ENCODE measurements at places on chromosomes 6 and 20. TPM values are rescaled to one million over a fixed set of nuclear protein-coding genes. Genes with fewer than 3 reads are reported as not detected.

The MCHR2 gene
- total RNA-seq, result not detected

DNA sequence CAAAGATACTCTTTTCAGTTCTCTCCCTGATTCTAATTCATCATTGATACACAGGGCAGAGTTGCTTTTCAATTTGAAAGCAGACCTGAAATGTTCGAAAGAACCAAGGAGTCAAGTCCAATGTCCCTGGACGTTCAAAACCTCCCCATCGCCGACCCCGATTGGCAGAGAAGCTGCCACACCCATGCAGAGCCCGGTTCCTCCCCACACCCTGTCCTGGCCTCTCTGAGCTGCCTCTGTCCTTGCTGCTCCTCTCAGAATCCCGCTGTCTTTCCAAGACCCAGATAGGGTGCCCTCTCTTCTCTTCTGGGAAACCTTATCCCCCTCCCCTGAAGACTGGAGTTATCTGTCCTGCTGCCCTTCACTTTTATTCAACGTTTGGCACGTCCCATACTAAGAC lies 52.3 kb upstream of the CITED2 start:
- H3K4me3 ChIP-seq, result no peak overlapping the region
- no peak overlapping the region for H3K27ac ChIP-seq
- no peak for DNase-seq

- H3K27ac ChIP-seq, result no peak overlapping the region
- H3K27me3 ChIP-seq, result no peaks in the 10 kb centered on the region
These were observed 12.3 kb upstream of the COL9A1 start for GRCh38 chr6:70315079-70315751.

- H3K4me3 ChIP-seq, result no peak overlapping the region
- no peaks in the 10 kb centered on the region for H3K36me3 ChIP-seq
- H3K27me3 ChIP-seq, result no peaks in the 10 kb centered on the region
- H3K27ac ChIP-seq, result no peak overlapping the region
- no peaks in the 10 kb centered on the region for H3K4me1 ChIP-seq
These were observed 44.9 kb downstream of the TNFRSF21 start for GRCh38 chr6:47264775-47265184.

The OPN5 gene
- not detected for total RNA-seq

The BMP2 gene
- 8.3 TPM for total RNA-seq

GRCh38 chr20:47003223-47003622 lies 108.6 kb downstream of the EYA2 start:
- H3K27ac ChIP-seq, result no peak overlapping the region
- H3K4me1 ChIP-seq, result no peaks in the 10 kb centered on the region
- H3K36me3 ChIP-seq, result no peaks in the 10 kb centered on the region
- no peak overlapping the region for H3K4me3 ChIP-seq
- no peak for DNase-seq

The UNC93A gene
- not detected for total RNA-seq

DNA sequence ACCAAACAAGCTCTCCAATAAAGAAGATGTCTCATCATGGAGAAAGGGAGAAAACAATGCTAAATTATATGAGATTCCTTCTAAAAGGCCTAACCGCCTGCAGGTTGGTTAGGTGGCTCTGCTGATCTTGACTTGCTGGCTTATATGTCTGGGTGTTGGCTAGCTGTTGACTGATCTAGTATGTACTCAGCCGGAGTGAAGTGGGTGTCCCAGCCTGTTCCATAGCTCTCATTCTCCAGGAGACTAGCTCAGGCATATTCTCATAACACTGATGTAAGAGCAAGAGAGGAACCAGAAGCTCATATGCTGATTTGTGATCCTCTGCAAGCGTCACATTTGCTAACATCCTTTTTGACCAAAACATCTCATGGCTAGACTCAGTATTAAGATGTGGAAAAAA lies 473.0 kb downstream of the BMP2 start:
- H3K4me3 ChIP-seq, result no peak overlapping the region
- no peaks in the 10 kb centered on the region for H3K27me3 ChIP-seq
- H3K27ac ChIP-seq, result no peak overlapping the region

The TNXB gene
- total RNA-seq, result 194 TPM

GRCh38 chr20:1802385-1803060 lies 92.7 kb upstream of the SIRPA start:
- H3K4me1 ChIP-seq, result peaks cover 17% of the 10 kb centered on the region
- H3K4me3 ChIP-seq, result peak overlapping the region; percentile 83
- H3K27me3 ChIP-seq, result no peaks in the 10 kb centered on the region
- DNase-seq, result no peak

The RBPJL gene
- total RNA-seq, result not detected

The LIN28B gene
- total RNA-seq, result not detected

GRCh38 chr20:46229478-46230105 lies 78.7 kb downstream of the CDH22 start:
- no peak overlapping the region for H3K4me3 ChIP-seq
- no peaks in the 10 kb centered on the region for H3K36me3 ChIP-seq
- no peak for DNase-seq
- no peaks in the 10 kb centered on the region for H3K4me1 ChIP-seq
- no peak overlapping the region for H3K27ac ChIP-seq

GRCh38 chr6:145260484-145261175 lies 474.7 kb downstream of the EPM2A start:
- H3K27me3 ChIP-seq, result no peaks in the 10 kb centered on the region
- no peaks in the 10 kb centered on the region for H3K4me1 ChIP-seq
- H3K4me3 ChIP-seq, result no peak overlapping the region
- no peak overlapping the region for H3K27ac ChIP-seq
- H3K36me3 ChIP-seq, result no peaks in the 10 kb centered on the region

The ENPP1 gene
- total RNA-seq, result 27.8 TPM

DNA sequence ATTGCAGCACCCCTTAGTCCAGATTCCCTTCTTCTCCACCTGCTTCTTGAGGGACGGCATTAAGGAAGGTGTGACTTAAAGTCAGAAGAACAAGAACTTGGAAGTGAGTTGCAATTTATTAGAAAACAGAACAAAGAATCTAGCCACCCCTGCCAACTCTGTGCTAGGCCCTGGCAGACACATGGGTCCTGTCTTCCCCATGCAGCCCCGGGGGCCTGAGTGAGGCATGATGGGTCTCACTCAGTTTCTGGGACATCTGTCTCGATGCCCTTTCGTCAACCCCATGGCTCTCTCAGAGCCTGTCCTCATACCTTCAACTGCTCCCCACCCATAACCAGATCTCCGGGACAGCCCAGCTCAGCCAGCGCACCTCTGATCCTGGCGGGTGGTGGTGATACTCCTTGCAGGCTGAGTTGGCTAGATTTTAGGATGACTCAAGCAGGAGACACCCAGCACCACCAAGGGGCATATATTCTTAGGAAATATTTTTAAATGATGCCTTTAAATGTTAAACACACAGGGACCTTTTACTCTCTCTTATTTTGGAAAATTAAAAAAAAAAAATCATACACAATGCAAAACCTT lies 143.2 kb upstream of the RNF24 start:
- no peak overlapping the region for H3K4me3 ChIP-seq
- H3K36me3 ChIP-seq, result no peaks in the 10 kb centered on the region
- H3K27ac ChIP-seq, result no peak overlapping the region
- H3K4me1 ChIP-seq, result peaks cover 6% of the 10 kb centered on the region

GRCh38 chr6:151948002-151948743 lies 140.7 kb downstream of the ESR1 start:
- H3K27me3 ChIP-seq, result no peaks in the 10 kb centered on the region
- H3K4me3 ChIP-seq, result no peak overlapping the region
- H3K36me3 ChIP-seq, result no peaks in the 10 kb centered on the region

DNA sequence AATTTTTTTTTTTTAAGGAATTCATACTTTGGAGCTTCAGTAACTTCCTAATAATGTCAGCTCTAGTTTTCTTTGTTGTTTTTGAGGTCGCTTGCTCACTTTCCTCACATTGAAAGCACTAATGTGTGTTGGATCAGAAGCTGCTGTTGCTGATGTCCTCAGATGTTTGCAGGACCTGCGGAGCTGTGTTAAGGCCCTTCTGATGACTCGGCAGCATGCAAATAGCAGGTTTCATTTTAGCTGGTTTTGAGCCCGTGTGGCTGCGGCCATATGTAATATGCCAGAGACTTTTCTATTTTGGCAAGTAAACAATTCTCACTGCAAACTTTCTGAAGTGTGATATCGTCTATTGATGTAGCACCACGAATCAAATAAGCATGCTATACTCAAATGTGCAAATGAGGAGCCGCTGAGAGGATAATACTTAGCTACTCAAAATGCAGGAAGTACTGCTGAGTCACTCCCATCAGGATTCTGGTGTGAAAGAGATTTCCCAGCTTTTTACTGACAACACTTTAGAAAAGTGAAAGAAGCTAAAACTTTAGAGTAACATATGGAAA lies 187.8 kb downstream of the SASH1 start:
- peaks cover 35% of the 10 kb centered on the region for H3K36me3 ChIP-seq
- no peaks in the 10 kb centered on the region for H3K27me3 ChIP-seq
- peak overlapping the region; percentile 72 for H3K27ac ChIP-seq
- H3K4me3 ChIP-seq, result peak overlapping the region; percentile 70
- H3K4me1 ChIP-seq, result peaks cover 12% of the 10 kb centered on the region

- no peak overlapping the region for H3K27ac ChIP-seq
- no peak for DNase-seq
- H3K4me3 ChIP-seq, result no peak overlapping the region
These were observed 43.3 kb upstream of the PHACTR2 start for GRCh38 chr6:143634486-143634885.

DNA sequence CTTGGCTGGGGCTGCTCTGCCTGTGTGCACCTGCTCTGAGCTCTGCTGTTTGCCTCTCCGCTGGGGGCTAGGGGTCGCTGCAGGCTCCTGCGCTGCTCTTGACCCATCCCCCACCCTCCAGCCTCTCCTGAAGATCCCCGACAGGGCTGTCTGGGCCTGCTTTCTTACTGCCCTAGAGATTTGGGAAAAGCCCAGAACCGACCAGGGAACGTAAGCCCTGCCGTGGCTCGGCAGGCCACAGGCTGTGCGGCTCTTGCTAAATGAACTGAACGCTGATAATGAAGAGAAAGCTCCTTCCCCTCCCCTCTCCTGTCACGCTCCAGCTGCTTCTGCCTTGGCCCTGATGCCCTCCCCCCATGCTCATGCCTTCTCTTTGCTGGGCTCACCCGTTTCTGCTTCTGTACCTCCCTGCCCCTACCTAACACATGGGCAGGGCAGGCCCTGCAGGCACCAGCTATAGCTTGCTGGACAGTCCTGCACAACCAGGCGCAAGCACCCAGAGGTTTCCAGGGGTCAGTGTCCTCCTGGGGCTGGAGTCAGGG lies 32.0 kb upstream of the PCMTD2 start:
- H3K4me1 ChIP-seq, result peaks cover 14% of the 10 kb centered on the region
- no peak overlapping the region for H3K4me3 ChIP-seq
- no peak for DNase-seq
- no peaks in the 10 kb centered on the region for H3K36me3 ChIP-seq

DNA sequence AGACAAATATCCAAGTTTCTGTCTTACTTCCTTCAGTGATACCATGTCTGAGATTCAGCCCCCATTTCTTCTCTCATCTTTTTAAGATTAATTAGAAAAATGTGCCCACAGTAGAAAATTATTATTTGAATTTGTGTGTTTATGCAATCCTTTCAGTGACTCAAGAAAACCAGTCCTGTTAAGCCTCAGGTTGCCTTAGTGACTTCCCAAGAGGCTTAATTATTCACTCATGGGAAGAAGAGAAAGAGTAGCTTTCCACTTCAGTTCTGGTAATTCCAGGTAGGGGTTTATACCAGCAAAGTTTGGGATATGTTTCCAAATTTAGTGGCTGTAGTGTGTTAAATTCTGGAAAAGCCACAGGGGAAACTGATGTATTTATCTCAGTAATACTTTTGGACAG lies 149.1 kb downstream of the RIMS1 start:
- H3K4me1 ChIP-seq, result no peaks in the 10 kb centered on the region
- no peaks in the 10 kb centered on the region for H3K27me3 ChIP-seq
- no peaks in the 10 kb centered on the region for H3K36me3 ChIP-seq
- no peak for DNase-seq

The ANGPT4 gene
- total RNA-seq, result 1.4 TPM

DNA sequence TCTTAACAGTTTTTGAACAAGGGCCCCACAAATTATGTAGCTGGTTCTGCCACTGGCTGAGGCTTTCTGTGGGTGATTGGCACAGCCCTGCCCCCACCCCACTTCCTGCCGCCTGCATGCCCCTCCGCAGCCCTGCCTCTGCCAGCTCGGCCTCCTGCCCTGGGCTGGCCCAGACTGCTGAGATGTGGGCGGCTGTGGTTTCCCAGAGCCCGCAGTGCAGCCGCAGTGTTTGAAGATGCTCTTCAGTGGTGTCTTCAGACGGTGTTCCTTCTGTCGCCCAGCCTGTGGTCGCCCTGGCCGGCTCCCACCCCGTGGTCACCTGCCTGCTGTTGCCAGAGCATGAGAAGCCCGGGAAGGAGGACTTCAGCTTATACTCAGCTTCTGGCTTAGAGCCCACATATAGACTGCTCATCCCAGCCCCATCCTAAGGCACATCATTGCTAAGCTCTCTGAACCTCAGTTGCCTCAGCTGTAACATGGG lies 154.3 kb downstream of the VEGFA start:
- H3K27me3 ChIP-seq, result no peaks in the 10 kb centered on the region
- H3K27ac ChIP-seq, result no peak overlapping the region
- H3K4me3 ChIP-seq, result peak overlapping the region; percentile 23
- no peaks in the 10 kb centered on the region for H3K4me1 ChIP-seq

The MCCD1 gene
- not detected for total RNA-seq

The MRAP2 gene
- total RNA-seq, result 67.5 TPM

The SRSF12 gene
- total RNA-seq, result 1.3 TPM

DNA sequence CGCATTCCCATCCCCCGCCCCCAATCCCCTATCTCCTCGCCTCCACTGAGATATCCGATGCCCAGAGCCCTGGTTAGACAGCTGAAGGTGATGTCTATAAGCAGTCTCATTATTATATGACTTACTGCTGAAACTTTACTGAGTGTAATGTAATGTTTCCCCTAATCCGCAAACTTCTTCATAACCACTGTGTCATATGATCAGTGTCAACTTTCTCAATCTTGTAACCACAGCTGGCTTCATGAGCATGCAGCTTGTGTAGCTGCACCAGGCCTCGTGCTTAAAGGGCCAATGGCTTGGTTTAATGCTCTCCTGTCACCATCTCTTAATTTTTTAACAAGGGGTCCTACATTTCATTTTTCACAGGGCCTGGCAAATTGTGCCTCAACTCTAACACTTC lies 8.1 kb downstream of the ASIP start:
- H3K36me3 ChIP-seq, result no peaks in the 10 kb centered on the region
- DNase-seq, result no peak
- no peak overlapping the region for H3K4me3 ChIP-seq
- H3K27me3 ChIP-seq, result no peaks in the 10 kb centered on the region
- no peak overlapping the region for H3K27ac ChIP-seq

DNA sequence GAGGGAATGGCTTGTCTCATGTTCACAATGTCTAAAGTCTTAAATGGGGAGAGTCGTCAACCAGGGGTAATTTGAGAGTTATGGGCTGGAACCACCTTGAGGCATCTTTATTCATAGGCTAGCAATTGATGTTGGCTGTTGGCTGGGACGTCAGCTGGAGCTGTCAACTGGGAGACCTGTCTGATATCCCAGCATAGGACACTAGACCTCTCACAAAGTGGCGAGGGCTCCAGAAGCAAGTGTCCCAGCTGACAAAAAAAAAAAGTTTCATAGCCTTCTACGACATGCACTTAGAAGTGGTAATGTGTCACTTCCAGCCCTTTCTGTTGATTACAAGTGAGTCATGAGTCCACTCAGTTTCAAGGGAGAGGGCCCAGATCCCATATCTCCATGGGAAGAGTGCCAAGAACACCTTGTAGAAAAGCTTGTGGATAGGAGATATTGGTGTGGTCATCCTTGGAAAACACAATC lies 278.0 kb downstream of the ESR1 start:
- peaks cover 9% of the 10 kb centered on the region for H3K4me1 ChIP-seq
- DNase-seq, result no peak
- H3K4me3 ChIP-seq, result no peak overlapping the region

- no peaks in the 10 kb centered on the region for H3K27me3 ChIP-seq
- no peak for DNase-seq
- no peak overlapping the region for H3K27ac ChIP-seq
- no peaks in the 10 kb centered on the region for H3K36me3 ChIP-seq
- H3K4me3 ChIP-seq, result no peak overlapping the region
These were observed 9.1 kb downstream of the TXLNB start for GRCh38 chr6:139282684-139283083.

The TNFRSF6B gene
- total RNA-seq, result 32.9 TPM

Measured in thoracic aorta (tissue), 2 donors.